ENCODE measurements at places on chromosomes 1 and 21.
A peak's percentile ranks its signal among the peaks of the same experiment; 100 is the strongest.

- DNase-seq = no peak
Observed at GRCh38 chr1:5250336-5250735, 595.9 kb downstream of the AJAP1 start.

DNA sequence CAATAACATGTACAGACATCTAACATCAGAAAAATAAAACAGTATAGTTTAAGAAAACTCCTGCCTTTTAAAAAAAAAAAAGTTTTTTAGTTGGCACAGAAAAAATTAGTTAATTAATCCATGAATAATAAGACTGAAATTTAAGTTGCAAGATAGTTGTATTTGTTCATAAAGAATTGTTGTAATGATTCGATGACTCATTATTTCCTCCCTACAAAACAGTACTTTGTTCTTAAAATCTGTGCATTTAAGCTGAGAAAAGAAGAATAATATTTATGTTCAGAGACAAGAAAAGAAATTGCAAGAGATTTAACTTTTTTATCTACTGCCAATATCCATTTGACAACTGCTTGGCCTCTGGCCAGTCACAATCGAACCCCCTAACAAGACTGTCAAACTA lies 894.7 kb downstream of the ADGRL2 start:
- no peak for DNase-seq

- DNase-seq = no peak
Observed at GRCh38 chr1:40221977-40222772, 25.6 kb upstream of the TMCO2 start.

DNA sequence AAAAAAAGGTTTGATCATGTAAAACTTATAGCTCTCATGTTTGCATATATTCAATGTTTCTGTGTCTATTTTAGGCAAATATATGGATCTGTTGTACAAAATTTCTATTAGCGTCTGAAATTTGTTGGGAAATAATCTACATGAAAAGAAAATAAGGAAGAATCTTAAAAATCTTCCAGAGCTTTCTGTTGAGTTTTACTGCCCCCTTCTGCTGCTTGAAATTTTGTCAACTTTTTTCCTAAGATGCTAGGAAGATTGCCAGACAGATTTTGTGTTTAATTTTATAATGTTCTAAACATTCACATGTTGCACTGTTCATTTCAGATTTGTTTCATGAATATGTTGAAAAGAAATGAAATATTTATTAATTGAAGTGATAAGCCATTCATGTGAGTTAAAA lies 2.5 kb upstream of the PTGS2 start:
- no peak for DNase-seq

DNA sequence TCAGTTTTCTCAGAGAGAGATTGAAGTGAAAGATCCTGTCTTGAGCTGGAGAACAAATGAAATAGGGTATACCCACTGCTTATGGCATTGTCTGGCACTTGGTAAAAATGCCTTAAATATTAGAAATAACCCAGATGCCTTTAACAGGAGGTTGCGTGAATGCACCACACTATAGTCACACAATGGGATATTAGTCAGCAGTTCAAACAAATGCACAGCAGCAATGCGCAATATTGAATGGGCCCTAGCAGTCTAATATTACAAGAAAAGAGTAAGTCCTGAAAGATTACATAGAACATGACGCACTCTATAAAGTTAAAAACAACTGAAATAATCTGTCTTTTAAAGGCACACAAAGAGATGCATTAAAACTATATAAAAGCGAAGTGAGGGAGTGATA lies 161.1 kb downstream of the EDEM3 start:
- no peak for DNase-seq

GRCh38 chr1:108142773-108143394 lies 57.3 kb downstream of the SLC25A24 start:
- no peak for DNase-seq

DNA sequence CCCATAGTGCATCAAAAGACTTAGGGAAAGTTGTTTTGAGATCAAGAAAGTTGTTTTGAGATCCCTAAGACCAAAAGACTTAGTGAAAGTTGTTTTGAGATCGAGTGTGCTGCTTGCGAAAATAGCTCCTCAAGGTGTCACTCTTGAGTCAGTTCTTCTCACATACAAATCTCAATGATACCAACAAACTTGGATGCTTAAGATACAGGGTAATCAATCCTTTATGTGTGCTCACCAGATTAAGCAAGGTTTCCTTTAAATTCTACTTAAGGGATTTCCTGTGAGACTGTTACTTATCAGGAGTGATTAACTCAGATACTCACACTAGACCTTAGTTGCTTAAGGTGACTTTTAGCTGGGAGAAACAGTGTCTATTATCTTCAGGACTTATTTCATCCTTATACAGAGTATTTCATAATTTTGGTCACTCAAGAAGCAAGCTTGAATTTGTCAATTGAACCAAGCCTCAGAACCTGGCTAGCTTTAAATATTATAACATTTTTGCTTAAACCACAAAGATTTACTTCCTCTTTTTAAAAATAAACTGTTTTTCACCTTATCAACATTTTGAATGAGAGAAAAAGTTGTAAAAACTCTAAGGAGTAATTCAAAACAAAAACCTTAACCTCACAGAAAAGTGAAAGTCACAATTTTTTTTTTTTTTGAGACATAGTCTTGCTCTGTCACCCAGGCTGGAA lies 8.0 kb upstream of the RLF start:
- DNase-seq = peak; percentile 39

DNA sequence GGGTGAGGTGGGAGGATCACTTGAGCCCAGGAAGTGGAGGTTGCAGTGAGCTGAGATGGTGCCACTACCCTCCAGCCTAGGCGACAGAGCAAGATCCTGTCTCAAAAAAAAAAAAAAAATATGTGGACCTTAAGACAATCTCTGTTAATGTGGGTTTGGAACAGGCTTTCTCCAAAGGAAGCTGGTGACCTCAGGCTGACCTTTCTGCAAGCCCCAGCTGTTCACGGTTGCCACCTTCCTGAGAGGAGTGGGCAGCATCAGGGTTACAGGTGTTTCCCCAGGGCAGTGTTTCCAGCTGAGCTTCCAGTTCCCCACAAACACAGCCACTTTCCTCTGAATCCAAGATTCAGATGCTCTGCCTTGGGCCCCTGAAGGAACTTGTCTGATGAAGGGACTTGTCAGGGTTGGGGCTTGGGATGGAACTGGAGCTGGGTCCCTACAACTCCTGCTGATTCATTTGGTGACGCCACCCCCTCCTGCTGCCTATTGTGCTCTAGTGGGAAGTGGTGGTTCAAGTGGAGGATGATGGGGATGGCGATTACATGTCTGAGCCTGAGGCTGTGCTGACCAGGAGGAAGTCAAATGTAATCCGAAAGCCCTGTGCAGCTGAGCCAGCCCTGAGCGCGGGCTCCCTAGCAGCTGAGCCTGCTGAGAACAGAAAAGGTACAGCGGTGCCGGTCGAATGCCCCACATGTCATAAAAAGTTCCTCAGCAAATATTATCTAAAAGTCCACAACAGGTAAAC lies 1.9 kb downstream of the ZBTB48 start:
- DNase-seq = no peak

DNA sequence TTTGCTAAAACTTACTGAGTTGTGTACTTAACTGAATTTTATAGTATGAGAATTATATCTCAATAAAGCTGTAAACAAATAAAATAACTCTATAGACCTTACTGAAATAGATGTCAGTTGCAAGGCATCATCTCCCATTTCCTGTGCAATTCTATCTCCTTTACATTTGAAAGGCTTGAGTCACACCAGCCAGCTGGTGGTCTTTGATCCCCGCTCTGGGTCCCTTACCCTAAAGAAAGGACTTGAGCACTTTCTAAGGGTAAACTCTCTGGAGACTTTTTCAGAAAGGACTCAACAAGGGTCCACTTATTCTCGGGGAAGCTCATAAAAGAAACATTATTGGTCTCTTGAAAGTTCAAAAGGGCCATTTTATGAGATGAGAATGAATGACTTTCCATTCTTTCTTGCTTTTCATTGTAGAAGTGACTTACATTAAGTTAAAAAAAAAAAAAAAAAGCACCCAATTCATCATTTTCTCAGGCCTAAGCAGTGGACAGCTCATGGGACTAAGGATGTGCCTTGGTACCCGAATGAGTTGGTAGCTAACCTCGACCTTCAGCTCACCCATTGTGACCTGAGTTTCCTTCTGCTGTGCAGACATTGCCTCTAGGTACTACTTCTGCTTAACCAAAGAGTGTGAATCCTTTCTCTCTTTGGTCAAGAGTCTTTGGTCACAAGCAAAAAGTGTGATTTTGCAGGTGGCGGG lies 147.0 kb upstream of the COA6 start:
- DNase-seq = no peak

DNA sequence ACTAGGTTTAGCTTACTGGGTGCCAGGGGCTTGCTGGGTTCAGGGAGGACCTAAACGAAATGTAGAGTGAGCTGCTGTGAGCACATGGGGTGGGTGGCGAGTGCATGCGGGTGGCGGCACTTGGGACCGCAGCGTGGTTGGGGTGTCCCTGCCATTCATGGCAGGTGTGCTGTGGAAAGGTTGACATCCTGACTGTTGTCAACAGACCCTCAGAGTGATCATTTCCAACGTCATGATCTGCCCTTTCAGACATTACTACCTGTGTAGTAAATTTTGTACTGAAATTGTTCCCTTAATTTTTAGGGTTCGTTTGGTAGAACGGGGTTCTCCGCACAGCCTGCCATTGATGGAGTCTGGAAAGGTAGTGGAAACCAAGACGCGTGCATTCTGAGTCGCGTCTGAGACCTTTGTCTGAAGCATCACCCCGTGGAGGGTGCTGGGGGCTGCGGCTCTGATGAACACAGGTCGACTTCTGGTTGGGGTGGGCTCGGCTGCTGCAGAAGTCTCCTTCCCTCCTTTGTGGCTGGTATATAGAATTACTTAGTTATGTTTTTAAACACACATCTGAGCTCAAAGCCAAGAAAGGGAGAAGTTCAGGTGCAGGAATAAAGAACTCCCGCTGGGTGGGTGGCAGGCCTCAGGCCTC lies 43.3 kb downstream of the S100B start:
- no peak for DNase-seq

GRCh38 chr1:193479187-193479586 lies 292.8 kb upstream of the B3GALT2 start:
- DNase-seq = no peak

Measured in HEK293T (cell line).